Stomach (tissue), 19 donors: ENCODE measurements at places on chromosomes 6 and 20. TPM values are rescaled to one million over a fixed set of nuclear protein-coding genes. Genes with fewer than 3 reads are reported as not detected.

- no peak for DNase-seq
Measured at GRCh38 chr20:51346686-51347485, 195.6 kb downstream of the NFATC2 start.

- DNase-seq = no peak
Measured at GRCh38 chr6:69673298-69673697, 123.5 kb downstream of the LMBRD1 start.

DNA sequence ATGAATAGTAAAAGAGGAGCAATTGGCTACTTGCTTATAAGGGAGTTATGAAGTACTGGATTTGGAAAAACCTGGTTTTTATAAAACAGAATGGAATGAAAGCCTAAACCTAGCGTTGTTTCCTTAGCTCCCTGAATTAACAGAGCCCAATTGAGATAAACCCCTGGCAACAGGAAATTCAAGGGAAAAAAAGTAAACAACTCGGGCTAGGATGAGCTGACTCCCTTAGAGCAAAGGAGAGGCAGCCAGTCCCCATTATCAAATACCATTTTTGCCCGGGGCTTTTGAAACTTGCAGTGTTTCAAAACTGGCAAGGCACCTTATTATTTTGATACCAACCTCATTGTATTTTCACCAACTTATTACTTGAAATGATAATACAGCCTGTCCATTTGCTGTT, 587.5 kb downstream of the CD109 start:
- DNase-seq = no peak

- DNase-seq = peak; percentile 4
Measured at GRCh38 chr6:55174211-55175026, at the start of gene HCRTR2. HCRTR2 (plus strand) TSS chr6:55174515; CDS start chr6:55174588, 73 bp downstream.

DNA sequence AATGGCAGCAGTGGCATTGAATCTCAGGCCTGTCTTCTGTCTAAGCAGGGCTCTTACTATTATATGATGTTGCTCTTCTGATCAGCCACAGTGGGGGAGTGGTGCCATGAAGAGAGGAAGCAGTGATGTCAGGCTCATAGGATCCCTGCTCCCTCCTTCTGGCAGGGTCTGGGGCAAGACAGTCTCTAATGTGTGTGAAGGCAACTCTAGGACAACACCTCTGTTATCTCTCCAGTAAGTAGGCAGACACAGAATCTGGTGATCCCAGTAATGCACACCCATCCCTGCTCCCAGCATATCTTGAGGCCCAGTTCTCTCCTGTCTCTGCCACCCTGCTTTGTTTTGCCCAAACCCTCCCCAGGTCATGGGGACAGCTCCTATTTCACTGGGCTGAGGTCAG, 8.8 kb downstream of the C20orf202 start:
- DNase-seq = no peak

DNA sequence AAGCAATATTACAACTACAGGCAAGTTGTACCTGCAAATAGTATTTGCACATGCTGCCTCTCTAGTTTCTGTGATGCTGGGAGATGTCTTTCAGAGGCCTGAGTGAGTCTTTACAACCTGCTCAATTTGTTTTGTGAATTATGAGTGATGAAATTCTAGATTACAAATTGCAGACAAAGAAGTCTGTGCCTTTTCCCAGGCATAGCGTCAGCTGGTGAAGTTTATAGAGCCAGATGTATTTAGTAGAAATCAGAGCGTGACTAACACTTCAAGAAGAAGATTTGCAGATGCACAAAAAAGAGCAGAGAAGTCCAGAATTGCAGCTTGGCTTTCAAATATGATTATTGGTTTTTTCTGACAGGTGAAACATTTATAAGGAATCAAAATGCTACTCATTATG, 289.9 kb downstream of the PLCB1 start:
- no peak for DNase-seq

DNA sequence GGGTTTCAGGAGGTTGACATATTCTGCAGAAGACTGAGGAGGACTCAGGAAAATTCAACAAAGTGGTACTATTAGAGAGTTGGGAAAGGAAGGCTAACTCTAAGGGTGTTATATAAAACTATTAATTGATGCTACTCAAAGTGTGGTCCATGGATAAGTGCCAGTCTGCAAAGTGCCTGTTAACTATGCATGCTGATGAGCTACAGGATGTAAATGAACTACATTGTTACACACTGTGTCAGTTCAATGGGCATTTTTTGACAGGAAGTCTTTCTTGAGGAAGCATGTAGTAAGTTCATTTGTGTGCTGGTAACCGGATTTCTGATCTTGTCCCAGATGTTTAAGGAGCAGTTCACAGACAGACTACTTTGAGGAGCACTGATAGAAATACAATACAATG, 75.6 kb downstream of the KLHL32 start:
- no peak for DNase-seq

- no peak for DNase-seq
Measured at GRCh38 chr6:134253681-134254080, 64.2 kb downstream of the SGK1 start.

DNA sequence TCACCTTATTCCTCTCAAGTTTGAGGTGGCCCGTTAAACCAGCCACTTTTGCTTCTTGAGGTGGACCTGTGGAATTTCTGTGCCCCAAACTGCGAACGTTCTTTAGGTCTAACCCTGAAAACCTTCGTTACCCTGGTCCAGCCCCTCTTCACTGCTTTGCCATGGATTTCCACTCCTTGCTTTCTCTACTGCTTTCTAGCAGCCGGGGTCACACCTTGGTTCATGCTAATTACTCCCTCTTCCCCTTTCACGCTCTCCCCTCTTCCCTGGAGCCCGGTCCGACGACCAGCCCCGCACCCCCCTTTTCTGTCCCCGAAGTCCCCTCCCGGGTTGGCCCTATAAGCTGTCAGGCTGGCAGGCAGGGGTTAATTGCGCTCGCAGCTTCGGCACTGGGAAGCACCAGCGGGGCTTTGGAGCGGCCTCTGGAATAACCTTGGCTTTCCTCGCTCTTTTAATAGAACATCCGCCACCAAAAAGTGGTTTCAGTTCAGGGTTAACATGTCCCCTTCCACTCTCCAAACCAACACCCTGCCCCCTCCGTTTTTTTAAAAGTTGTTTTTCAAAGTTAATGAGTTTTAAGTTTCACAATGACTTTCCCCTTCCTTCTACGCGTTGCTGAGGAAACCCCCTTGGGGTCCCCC, 1.4 kb upstream of the HIVEP1 start:
- DNase-seq = peak; percentile 66

GRCh38 chr6:34189806-34190503, 44.1 kb upstream of the GRM4 start:
- DNase-seq = no peak

- DNase-seq = no peak
Measured at GRCh38 chr20:58565461-58566175, 50.4 kb upstream of the APCDD1L start.

DNA sequence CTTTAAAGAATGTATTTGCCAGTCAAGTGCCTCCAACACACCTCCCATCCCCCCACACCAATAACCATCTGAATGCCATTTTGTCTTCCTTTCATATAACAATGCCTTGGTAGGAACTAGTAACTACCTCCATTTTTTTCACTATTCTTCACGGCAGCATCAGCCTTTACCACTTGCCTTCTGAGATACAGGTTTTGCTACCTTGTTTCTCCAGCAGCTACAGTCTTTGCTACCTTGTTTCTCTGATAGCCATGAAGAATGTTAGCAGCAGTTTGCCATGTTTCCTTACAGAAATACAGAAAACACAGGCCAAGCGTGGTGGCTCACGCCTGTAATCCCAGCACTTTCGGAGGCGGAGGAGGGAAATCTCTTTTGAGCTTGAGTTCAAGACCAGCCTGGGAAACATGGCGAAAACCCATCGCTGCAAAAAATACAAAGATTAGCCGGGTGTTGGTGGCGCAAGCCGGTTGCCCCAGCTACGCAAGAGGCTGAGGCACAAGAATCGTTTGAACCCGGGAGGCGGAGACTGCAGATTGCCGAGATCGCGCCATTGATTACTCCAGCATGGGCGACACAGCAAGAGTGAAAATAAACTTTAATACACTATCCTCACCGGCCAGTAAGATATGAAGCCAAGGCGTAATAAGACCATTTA, 100.9 kb downstream of the HFE start:
- DNase-seq = peak; percentile 84

DNA sequence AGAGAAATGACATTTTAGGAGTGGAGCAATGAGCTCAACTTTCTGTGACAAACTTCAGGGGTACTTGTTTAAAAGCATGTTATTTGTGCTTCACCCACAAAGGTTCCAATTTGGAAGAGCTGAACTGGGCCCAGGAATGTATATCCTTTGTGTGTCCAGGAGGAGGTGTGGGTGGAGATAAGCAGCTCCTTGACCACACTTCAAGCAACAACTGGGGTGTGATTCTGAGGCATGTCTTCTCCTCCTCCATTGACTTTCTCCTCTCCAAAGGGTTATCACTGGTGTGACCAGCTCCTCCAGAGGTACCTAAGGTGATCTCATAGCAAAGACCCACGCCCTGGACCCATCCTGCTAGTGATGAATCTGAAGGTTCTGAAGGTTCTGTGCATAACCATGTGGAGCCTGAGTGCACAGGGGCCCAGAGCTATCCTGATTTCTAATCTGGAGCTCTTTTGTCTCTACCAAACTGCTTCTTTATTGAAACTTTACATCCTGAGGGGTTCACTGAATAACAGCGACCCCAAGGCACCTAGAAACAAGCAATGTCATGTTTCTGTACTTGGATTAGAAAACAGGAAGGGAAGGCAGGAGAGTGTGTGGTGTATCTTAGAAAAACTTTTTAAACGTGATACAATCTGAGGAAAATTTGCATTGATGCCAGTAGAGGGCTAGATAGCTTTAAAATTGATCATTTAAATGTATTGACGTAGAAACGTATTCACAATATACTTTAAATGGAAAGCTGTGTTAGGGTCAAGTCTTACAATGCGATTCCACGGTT, 60.9 kb upstream of the CD93 start:
- no peak for DNase-seq

DNA sequence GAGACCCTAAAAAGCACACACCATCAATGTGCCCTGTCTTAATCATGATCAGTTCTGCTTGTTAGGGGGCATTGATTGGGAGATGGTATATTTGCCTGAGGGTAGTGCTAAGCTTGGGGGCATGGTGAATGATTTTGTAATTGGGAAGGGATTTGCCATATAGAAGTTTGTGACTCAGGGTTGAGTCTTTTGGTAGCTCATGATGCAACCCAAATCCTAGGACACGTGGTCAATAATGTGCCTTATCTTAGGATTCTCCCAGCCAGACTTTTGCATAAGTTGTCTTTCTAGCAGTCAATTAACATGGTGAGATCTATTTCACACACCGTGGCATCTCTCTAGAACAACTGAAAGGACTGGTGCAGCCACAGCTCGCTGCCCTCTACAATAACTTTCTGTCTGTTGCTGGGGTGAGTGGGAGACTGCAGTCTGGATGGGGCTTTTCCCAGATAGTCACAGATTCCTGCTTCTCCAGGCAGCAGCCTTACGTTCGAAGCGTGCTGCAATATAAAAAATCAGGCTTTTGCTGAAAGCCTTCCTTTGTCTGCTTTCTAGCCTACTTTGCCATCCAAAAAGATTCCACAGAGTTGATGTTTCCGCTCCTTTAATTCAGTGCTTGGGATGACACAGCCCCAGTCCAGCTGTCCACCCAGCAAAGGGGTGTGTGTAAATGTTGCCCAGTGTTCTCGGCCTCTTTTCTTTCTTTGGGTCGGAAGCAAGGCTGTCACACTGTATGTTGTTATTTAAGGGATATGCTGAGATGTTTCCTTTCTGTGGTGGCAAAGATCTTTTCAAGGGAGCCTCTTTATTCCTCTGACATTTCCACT, 58.9 kb downstream of the ID4 start:
- DNase-seq = no peak

DNA sequence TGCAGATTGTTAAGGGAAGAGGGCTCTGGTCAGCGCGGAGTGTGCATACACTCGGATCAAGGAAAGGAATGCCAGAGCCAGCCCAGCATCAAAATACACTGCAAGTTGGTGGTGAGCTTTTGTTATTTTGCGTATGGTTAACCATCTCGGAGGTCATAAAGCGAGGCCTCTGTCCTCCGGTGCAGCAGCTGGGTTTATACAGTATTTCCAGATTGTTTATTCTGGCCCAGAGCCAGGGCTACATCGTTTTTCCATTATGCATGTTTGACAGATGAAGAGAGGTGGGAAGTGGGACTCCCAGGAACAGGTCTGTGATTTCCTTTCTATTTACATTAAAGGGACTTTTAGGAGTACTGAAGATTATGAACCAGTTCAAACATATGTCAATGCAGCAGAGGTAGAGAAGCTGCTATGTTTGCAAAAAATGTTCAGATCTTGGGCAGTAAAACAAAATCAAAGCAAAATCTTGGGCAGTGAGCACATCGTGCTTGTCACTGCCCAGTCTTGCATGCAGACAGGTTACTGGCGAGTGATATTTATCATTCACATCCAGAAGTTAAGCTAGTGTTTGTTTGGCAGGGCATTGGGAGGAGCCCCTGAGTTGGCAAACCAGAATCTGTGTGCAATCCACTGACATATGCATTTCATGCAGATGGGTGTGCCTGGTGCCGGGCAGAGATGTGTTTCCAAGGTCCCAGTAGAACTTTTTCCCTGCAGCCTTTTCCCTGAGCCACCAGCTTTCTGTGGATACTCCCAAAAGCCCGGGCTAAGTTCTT, 256.3 kb upstream of the TAB2 start:
- peak; percentile 50 for DNase-seq

GRCh38 chr6:169251822-169252504, 1.7 kb downstream of the THBS2 start:
- peak; percentile 17 for DNase-seq

- DNase-seq = peak; percentile 39
Measured at GRCh38 chr6:117605169-117605826, 3.0 kb upstream of the GOPC start.

GRCh38 chr6:158869826-158870648, 50.9 kb upstream of the EZR start:
- DNase-seq = peak; percentile 98

- DNase-seq = no peak
Measured at GRCh38 chr6:90413867-90414266, 117.2 kb upstream of the BACH2 start.

Gene DEFB132
- not detected for polyA plus RNA-seq

Gene VSTM2L
- 3.7 TPM for polyA plus RNA-seq

Gene NTSR1
- not detected for polyA plus RNA-seq

Gene MYO6
- 20.1 TPM for polyA plus RNA-seq

Gene RIPPLY2
- 1.5 TPM for polyA plus RNA-seq

Gene SYNJ2
- polyA plus RNA-seq = 4.7 TPM

Gene CARMIL1
- polyA plus RNA-seq = 10.5 TPM

Gene RUNX2
- polyA plus RNA-seq = 0.80 TPM

Gene ADGRF4
- 6.5 TPM for polyA plus RNA-seq

Gene ELOVL2
- 0.23 TPM for polyA plus RNA-seq

Gene SLC17A1
- polyA plus RNA-seq = not detected

Gene FGD2
- 3.1 TPM for polyA plus RNA-seq
